ENCODE measurements at places on chromosomes 12 and 14. TPM values are rescaled to one million over a fixed set of nuclear protein-coding genes. Genes with fewer than 3 reads are reported as not detected.
A peak's percentile ranks its signal among the peaks of the same experiment; 100 is the strongest.

DNA sequence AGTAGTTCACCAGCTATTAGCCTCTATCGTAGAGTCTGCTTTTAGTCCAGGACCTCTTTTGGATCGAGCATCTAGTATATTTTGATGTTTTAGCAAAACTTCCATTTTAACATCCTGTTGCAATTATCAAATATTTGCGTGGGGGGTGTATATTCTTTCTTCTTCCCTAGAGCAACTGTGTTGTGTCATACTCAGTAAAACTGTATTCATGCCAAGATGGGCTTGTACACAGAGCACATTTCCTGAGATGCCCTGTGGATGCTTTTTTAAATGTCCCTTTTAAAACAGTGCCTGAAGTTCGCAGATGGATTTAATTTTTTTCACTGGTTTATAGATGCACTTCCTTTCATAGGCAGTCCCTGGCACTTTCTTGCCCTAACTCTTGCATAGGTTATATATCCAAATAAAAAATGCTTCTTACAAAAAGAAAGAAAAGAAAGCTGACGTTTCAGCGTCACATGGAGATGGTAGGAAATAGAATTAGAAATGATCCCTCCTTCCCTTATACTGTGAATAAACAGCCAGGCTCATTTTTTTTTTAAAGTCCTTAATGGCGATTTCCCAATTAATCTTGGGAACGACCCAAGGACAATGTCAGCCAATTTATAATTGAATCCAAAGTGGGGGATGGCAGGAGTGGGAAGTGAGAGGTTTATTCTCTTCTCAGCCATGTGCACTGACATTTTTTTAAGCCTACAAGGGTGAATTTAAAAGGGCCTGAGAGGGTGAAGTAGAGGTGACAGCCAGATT is 247.0 kb downstream of the SLC41A2 start:
- H3K4me1 ChIP-seq: peaks cover 58% of the 10 kb centered on the region
- H3K27me3 ChIP-seq: no peaks in the 10 kb centered on the region
- H3K27ac ChIP-seq: no peak overlapping the region
- H3K4me3 ChIP-seq: no peak overlapping the region

- H3K27ac ChIP-seq: no peak overlapping the region
- peaks cover 1% of the 10 kb centered on the region for H3K27me3 ChIP-seq
- no peaks in the 10 kb centered on the region for H3K36me3 ChIP-seq
- no peak overlapping the region for H3K4me3 ChIP-seq
- DNase-seq: peak; percentile 63
- H3K4me1 ChIP-seq: peaks cover 6% of the 10 kb centered on the region
These were observed 67.3 kb downstream of the SPTB start for GRCh38 chr14:64812412-64812811.

- peak overlapping the region; percentile 9 for H3K4me3 ChIP-seq
- peaks cover 69% of the 10 kb centered on the region for H3K4me1 ChIP-seq
- no peaks in the 10 kb centered on the region for H3K27me3 ChIP-seq
- peak; percentile 53 for DNase-seq
These were observed 13.6 kb upstream of the GPR68 start for GRCh38 chr14:91258011-91258618.

GRCh38 chr14:98593361-98593761 is 678.6 kb downstream of the BCL11B start:
- no peak overlapping the region for H3K27ac ChIP-seq
- DNase-seq: no peak
- H3K36me3 ChIP-seq: peaks cover 7% of the 10 kb centered on the region

SRRM4 gene
- total RNA-seq: not detected

SIX4 gene
- total RNA-seq: not detected

Data from activated CD4-positive, alpha-beta memory T cell treated with anti-CD3 and anti-CD28 coated beads for 36 hours (primary cell).